ENCODE measurements at places on chromosomes 4 and X.

DNA sequence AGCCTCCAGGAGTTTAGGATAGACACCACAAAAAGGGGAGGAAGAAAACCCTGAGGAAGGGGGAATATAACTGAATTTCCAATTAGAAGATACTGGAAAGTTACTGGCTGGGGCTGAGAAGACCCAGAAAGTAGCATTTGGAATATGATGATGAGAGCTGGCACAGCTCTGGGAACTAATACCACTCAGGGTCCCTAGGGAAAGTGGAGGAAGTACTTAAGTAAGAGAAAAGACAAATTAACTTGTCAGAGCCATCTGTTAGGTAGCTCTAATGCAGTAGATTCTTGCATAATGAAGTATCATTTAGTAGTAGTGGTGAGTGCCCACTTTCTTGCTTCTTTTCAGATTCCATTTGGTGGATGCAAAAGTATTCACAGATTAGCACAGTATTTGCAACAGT, 90.8 kb upstream of the TSPAN5 start:
- DNase-seq = no peak

GRCh38 chr4:40536032-40536431, 93.6 kb downstream of the RBM47 start:
- no peak for DNase-seq

DNA sequence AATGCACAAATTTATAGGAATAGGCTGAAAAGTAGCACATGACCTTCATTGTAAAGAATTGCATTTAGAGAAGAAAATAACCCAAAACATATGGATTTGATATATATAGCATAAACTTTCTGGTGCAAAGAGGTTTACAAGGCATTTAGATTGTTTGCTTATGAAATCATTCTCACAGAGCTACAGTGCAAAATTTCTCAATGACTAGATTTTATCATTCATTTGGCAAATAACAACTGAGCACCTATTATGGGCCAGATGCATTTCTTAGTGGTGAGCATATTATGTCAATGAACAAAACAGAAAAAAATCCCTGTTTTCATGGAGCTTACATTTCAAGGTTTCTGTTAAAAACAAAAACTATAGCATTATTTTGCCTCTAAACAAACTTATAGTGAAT, 34.1 kb upstream of the TNIP3 start:
- DNase-seq = no peak

GRCh38 chr4:143771269-143771668, 70.8 kb upstream of the FREM3 start:
- DNase-seq = no peak

DNA sequence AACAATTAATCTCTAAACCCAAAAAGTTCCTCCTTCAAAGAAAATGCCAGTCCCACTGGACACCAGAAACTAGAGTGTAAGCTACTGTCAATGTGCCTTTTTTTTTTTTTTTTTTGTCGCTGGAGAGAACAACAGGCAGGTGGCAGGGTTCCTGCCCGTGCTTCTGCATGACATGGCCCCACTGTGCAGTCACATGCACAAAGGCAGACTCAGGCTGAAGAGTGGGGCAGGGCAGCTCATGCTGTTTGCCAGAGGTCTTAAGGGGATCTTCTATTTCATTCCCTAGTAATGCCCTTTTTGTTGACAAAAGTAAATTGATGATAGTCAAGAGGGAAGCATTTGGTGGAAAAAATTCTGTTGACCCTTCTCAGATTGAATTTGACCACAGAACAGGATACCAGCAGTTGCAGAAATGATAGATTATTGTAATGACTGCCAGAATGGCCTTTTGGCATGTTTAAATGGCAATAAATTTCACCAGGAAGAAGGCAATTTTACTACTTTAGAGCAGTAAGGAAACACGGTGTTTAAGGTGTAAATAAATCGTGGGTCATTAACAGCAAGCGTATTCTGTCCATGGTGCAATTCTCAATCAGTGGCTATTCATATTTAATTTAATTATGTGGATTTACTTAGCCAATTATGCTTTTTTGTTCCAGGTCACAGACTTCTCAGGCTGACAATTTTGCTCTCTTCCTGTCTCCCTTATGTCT, 80.9 kb downstream of the NKX6-1 start:
- DNase-seq = no peak

DNA sequence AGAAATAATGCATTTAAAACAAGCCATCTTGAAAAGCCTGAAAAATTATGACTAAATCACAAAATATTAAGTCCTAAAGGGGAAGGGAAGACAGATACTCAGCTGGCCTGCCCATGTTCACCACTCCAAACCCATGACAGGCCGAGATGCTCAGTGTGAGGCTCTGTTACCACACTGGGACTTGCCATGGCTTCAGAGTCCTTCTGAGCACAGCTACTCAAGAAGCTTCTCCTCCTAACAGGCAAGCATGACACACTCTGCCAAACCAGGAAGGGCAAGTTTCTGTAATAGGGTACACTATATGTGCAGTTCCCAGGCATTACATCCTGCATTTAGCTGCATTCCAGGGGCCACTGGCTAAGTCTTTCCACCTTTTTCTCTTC, 34.0 kb upstream of the CYBB start:
- DNase-seq = no peak

DNA sequence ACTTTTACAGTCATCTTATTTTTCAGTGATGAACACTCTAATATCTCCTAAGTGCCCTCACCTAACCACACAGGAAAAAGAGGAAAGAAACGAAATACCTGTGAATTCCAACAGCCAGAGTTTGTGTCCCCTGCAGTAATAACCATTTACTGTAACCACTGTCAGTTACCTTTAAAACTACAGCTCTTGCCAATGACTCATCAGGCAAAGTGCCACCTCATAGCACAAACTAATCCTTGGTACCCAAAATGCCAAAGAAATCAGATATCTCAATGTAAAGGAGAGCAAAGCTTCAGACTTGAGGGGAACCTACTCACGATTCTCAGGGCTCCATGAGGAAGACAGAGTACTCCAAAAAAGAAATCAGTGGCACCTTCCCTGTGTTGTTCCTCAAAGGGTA, 146.5 kb downstream of the NDST3 start:
- DNase-seq = no peak

DNA sequence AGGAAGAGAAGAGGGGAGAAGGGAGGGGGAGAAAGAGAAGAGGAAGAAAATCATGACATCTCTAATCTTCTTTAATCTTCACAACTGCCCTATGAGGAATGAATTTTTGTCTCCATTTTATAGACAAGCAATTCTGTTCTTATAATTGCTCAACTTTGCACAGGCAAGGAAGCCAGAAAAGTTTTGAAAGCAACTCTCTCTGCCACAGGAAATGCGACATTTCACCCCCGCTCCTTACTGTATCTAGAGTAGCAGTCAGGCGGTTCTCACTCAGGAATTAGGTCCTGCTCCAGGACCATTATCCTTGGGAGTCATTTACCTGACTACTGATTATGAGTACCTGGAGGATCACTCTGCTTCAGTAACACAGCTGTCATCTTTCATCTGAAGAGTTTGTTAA, 69.2 kb upstream of the FAM9A start:
- DNase-seq = no peak

DNA sequence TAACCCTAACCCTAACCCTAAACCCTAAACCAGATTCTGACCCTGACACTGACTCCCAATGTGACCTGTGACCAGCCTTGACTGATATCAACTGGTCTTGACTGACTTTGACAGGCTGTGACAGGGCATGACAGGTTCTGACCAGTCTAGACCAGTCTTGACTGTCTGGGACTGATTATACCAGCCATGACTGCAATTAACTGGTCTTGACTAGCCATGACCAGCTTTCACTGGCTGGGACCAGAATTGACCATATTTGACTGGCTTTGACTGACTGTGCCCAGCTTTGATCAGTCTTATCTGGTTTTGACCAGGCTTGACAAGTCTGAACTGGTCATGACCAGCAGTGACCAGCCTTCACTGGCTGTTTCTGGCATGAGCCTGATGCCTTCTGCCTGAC, 95.5 kb downstream of the BMP15 start:
- DNase-seq = no peak

- no peak for DNase-seq
Observed at GRCh38 chr4:79687006-79687405, 279.0 kb upstream of the GK2 start.

- DNase-seq = no peak
Observed at GRCh38 chr4:182679533-182679932, 237.7 kb downstream of the DCTD start.

DNA sequence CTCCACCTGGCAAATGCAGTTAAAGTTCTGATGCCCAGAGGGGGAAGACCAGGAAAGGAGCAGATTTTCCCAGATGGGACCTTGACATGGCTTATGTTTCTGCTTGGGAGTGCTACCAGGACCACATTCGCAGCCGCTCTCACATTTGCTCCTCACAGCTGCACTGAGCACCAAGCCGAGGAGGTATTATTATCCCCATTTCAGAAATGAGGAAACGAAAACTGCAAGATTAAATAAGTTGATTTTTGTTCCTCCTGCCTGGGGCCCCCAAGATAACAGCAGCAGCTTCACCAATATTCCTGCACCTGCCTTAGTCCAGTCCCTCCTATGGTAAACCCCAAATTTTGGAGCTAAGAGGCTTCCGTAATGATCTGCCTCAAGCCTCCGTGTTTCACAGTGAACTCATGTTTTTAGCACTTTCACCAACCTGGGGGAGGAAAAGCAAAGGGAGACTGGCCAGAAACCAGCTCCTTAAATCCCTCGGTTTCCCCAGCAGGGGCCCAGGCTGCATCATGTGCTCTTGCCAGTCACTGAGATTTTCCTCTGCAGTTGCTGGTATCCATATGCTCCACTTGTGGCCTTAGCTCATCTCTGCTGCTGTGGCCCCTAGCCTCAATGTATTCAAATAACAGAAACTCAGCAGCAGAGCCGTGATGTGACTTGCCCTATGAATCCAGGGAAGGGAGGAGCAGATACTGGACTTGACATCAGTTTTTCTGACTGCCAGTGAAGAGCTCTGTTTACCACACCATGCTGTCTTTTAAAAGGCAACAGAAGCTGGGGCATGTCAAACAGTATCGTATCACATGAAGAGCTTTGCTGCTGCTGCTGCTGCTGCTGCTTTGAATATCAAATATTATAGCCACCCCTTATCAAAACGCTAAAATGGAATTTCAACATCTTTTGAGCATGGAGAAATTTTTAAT, 95.5 kb upstream of the KLHL13 start:
- no peak for DNase-seq

- DNase-seq = no peak
Observed at GRCh38 chrX:40943093-40943641, 142.1 kb upstream of the USP9X start.

GRCh38 chrX:42219231-42219630, 295.9 kb upstream of the CASK start:
- DNase-seq = no peak

DNA sequence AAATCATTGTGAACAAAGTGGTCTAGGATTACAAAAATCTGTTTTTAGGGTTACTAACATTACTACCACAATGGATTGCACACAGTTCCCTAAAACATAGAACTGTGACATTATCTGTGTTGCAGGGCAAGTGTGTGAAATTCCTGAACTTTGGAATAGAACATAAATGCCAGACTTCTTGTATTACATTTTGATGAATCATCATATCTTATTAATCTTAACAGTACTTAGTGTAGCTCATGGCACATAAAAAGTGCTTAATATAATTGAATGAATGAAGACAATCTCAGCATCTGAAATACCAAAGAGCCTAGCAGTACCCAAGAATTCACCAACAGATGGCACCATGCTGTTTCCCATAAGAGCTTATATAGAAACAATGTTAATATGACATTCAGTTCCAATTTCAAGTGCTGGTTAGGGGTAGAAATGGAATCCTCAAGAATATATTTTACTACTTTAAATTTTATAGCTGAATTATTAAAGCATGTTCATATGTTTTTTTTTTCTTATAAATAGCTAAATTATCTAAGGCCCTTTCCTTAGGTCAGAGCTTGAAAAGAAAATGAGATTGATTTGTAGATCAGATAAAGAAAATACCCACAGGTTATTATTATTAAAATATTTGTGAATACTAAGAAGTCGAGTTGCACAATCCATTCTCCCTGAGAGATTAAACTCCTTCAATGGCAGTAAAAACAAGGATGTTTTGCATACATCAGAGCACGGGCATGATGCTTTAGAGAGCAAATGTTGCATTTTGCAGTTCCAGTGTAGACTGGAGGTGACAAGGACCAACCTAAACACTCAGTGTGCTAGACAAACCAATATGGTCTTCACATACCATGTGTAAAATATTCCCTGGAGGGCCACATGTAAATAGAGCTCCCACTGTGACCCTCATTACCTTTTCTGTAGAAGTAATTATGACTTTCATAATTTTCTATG, 25.7 kb upstream of the SHISA3 start:
- DNase-seq = peak; percentile 25

DNA sequence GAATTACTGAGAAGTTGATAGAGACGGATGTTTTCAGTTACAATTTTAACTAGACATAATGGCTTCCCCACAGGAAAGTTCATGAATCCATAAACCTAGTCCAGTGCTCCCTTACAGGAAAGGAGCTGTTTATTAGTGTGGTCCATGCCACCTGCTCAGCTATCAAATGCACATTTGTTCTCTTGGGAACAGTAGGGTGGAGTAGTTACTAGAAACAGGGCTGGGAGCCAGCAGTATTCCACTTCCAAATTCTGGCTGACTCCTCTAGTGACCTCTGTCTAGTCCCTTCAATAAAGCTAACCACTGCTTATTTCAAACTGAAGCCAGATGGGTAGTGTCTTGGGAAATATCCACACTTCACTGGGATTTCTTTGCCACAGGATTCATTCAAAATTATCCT, 88.4 kb upstream of the TLL1 start:
- no peak for DNase-seq

- no peak for DNase-seq
Observed at GRCh38 chr4:26003056-26003455, 89.0 kb downstream of the SMIM20 start.

DNA sequence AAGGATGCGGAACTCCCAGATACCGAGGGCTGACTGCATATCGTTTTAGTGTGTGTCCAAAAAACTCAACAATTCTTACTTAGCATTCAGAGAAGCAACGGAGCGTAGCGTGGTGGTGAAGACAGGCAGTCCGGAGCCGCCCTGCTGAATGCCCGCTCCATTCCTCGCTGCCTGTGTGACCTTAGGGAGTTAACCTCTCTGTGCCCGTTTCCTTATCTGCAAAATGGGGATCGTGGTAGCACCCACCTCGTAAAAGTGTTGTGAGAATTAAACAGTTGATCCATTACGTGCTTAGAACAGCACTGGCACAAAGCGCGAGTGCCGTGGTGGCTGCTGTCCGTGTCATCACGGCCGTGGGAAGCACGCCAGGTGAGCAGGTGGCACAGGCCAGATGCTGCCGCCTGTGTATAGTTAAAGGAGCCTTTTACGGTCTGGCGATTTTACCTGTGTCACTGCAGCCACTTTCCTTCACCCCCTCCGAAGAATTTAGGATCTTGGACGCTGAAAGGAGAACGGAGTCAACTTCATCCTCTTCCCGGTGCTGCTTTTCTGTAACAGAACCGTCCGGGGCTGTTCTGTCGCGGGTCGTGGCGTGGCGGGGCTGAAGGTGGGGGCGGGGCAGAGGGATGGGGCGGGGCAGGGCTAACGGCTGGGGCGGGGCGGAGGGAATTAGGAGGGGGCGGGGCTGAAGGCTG, 885 bp downstream of the CCDC110 start:
- no peak for DNase-seq

- DNase-seq = no peak
Observed at GRCh38 chr4:22906045-22906444, 213.3 kb downstream of the GBA3 start.

All from D721Med (cell line).